ENCODE measurements at places on chromosomes 4 and X.

- DNase-seq, result peak; percentile 58
- no peaks in the 10 kb centered on the region for H3K4me1 ChIP-seq
- H3K27ac ChIP-seq, result peak overlapping the region; percentile 95
- H3K36me3 ChIP-seq, result peaks cover 3% of the 10 kb centered on the region
Observed at GRCh38 chrX:47145395-47146120, 537 bp downstream of the RBM10 start.

DNA sequence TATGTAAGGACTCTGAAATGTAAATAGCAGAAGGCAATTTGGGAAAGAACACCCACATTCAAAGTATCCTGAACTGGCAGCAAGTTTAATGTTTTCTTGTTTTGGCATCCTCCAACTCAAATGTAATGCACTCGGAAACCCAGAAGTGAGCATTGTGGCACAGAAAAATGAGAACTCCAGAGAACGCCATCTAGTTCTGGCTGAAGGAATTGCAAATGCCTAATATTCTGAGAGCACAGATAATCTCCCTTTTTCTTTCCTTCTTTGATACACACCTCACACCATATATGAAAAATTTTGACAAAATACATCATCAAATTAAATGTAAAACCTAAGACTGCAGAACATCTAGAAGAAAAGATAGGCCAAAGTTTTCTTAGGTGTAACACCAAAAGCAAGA, 52.1 kb downstream of the PWWP3B start:
- H3K27me3 ChIP-seq, result no peaks in the 10 kb centered on the region
- no peaks in the 10 kb centered on the region for H3K36me3 ChIP-seq
- H3K4me3 ChIP-seq, result no peak overlapping the region
- no peak overlapping the region for H3K27ac ChIP-seq

DNA sequence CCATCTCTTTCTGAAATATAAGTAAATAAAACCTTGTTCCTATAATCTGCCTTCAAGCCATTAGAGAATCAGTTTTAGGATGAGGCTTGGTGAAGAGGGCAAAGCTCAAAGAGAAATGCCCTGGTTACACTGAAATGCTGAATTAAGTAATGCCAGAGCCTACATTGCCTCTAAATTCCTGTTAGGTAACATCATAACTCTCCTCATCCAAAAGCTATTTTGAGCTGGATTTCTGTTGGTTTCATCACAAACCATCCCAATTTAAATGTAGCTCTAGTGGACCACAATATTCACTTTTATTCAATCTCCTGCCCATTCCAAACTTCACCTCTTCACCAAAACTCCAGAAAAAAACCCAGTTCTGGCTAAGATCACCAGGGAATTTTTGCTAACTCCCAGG, 1319.7 kb upstream of the TENM3 start:
- no peaks in the 10 kb centered on the region for H3K36me3 ChIP-seq
- H3K27me3 ChIP-seq, result no peaks in the 10 kb centered on the region
- no peak for DNase-seq
- no peak overlapping the region for H3K4me3 ChIP-seq

DNA sequence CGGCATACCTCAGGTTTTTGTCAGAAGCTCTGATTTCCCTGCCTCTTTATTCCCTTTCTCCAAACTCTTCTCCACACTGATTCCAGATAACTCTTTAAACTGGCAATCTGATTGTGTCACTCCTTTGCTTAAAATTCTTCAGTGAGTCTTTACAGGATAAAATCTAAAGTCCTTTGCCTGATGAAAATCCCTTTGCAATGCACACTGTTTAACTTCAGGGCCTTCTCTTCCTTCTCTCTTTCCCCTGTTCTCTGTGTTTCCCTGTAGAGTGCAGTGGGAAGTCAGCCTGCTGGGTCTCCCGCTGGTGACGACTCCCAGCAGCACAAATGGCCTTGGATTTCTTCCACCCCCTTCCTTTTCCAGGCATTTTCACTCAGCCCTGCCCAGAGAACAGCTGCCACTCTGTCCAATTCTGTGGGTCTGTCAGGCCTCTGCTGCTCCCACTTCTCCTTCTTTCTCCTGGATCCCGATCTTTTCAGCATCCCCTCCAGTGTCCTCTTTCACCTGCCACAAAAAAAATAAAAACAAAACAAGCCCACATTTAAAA, 189.9 kb upstream of the NWD2 start:
- H3K27ac ChIP-seq, result no peak overlapping the region
- no peaks in the 10 kb centered on the region for H3K4me1 ChIP-seq
- H3K36me3 ChIP-seq, result no peaks in the 10 kb centered on the region
- peak; percentile 12 for DNase-seq

DNA sequence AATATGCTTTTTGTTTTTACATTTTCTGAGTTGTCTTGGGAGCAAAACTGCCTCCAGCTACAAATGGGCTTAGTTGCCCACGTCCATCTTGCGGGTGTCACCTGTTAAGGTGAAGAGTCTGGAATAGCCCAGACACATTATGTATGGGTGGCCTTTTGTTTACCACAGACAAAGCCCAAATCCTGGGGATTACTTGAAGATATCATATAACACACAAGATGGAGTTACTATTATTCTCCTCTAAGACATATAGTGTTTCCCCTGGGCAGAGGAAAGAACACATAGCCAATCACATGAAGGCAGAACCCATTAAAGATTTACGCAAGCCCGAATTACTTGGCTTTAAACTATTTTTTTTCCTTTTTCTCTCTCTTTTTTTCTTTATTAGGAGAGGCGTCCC, 625.6 kb upstream of the FAM241A start:
- H3K4me3 ChIP-seq, result no peak overlapping the region
- no peaks in the 10 kb centered on the region for H3K4me1 ChIP-seq
- H3K27ac ChIP-seq, result no peak overlapping the region
- H3K36me3 ChIP-seq, result no peaks in the 10 kb centered on the region
- DNase-seq, result no peak
- H3K27me3 ChIP-seq, result no peaks in the 10 kb centered on the region

DNA sequence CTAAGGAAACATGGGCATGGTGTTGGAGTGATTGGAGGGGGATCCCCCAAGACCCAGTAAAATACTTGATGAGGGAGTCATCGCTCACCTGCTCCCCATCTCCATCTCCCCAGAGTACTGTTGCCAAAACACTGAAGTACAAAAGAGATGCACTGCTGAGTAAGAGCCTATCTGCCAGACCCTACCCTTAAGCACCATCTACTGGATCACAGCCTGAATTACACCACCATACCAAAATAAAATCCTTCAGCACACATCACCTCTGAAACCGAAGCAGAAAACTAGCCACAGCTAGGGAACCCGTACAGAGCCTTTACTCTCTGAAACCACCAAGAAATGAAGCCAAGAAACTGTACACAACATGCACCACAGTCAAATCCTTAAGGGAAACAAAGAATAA, 466.3 kb upstream of the ACTRT1 start:
- H3K4me1 ChIP-seq, result no peaks in the 10 kb centered on the region
- no peaks in the 10 kb centered on the region for H3K27me3 ChIP-seq
- DNase-seq, result peak; percentile 4
- H3K4me3 ChIP-seq, result no peak overlapping the region
- no peak overlapping the region for H3K27ac ChIP-seq

DNA sequence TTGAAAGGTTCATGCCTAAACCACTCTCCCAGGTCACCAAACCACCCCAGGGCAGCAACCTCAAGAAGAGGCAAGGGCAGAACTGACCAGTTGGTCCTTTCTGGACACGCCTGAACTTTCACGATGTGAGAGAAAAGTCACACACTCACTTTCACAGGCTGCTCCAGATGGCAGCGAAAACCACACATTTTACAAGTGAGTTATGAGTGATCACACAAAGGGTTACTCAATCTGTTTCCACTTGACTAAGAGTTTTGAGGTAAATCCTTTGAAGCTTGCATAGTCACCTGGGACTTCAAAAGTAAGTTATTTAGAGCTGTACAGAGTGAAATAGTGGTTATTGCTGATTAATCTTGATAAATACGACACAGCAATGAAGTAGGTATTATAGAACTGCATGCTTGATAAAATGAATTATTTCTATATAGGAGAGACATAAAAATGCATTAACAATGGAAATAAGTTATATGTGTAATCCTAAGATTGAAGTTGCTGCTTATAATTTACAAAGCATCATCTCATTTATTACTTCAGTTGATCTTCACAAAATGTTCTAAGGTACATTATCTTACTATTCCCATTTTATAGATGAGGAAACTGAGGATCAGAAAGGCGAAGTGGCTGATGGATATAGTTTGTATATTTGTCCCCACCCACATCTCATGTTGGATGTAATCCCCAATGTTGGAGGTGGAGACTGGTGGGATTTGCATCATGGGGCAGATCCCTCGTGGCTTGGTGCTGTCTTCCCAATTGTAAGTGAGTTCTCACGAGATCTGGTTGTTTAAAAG, 103.0 kb upstream of the KLF3 start:
- H3K36me3 ChIP-seq, result no peaks in the 10 kb centered on the region
- no peak overlapping the region for H3K4me3 ChIP-seq
- H3K4me1 ChIP-seq, result no peaks in the 10 kb centered on the region
- H3K27me3 ChIP-seq, result no peaks in the 10 kb centered on the region
- peak; percentile 59 for DNase-seq

GRCh38 chr4:31613946-31614623, 893.9 kb downstream of the PCDH7 start:
- H3K4me3 ChIP-seq, result no peak overlapping the region
- no peaks in the 10 kb centered on the region for H3K36me3 ChIP-seq
- peak; percentile 32 for DNase-seq
- no peaks in the 10 kb centered on the region for H3K4me1 ChIP-seq
- no peaks in the 10 kb centered on the region for H3K27me3 ChIP-seq

DNA sequence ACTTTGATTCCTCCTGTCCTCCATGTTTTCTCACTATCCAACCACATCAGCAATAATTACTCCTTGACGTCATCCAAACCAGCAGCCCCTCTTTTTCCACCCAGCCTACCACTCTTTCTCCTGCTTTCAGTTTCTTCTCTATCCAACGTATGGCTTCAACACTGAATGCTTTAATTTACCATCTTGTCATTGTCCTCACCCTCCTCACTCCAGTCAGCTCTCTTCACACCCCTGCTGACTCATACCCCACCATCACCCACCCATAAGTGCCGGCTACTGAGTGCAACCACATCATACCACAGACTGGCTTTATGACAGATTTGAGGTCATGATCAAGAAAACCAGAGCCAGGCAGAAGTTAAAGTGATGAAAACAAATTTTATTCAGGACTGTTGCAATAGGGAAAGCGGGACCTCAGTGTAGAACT, 9.8 kb upstream of the ANXA5 start:
- DNase-seq, result no peak
- H3K4me3 ChIP-seq, result no peak overlapping the region
- H3K36me3 ChIP-seq, result no peaks in the 10 kb centered on the region
- peaks cover 3% of the 10 kb centered on the region for H3K4me1 ChIP-seq
- no peaks in the 10 kb centered on the region for H3K27me3 ChIP-seq

GRCh38 chr4:122285285-122285684, 93.5 kb upstream of the ADAD1 start:
- H3K36me3 ChIP-seq, result peaks cover 14% of the 10 kb centered on the region
- H3K27me3 ChIP-seq, result no peaks in the 10 kb centered on the region
- DNase-seq, result no peak
- H3K27ac ChIP-seq, result no peak overlapping the region
- H3K4me3 ChIP-seq, result no peak overlapping the region
- H3K4me1 ChIP-seq, result no peaks in the 10 kb centered on the region

DNA sequence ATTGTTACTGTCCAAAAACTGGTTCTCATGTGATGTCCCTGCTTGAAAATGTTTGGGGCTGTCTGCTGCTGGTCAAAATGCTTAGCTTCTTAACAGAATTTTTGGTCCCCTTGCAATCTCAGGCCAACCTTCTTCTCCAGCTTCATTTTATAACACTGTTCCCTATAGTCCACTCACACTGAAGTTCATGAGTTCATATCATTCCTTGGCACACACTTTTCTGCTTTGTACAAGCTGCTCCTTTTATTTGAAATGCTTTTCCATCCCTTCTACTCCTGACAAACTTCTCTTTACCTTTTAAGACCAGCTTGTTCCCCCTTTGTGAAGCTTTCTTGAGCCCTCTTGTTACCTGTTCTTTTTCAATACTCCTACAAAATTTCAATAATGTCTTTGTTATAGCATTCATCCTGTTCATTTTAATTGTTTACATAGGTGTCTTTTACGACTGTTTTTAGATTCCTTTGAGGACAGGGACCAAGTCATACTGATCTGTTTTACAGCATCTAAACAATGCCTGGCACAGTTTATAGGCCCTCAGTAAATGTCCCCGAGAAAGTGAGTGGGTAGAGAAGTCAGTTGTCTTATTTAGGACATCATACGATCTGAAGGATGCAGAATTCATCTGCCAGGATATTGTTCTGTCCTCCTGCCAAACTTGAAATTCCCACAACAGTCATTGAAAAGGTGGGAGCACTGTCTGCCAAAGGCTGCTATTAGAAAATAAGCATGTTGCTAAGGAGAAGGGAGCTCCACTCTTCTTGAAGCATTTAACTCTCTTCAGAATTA, 134.4 kb upstream of the BMPR1B start:
- peaks cover 11% of the 10 kb centered on the region for H3K36me3 ChIP-seq
- no peak for DNase-seq
- H3K27ac ChIP-seq, result no peak overlapping the region

DNA sequence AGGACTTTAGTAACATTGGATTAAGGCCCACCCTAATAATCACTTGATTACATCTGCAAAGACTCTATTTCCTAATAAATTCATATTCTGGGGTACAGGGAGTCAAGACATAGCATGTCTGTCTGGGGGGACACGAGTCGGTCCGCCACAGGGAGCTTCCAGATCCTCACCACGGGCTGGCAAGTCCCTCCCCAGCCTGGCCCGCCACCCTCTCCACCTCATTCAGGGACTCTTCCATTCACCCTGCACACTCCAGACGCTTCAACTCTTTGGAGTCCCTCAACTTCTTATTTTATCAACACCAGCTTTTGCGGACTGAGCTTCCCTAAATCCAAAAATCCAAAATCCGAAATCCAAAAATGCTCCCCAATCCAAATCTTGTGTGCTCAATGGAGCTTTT, 71.2 kb downstream of the DCTD start:
- no peak overlapping the region for H3K4me3 ChIP-seq
- no peaks in the 10 kb centered on the region for H3K27me3 ChIP-seq
- no peaks in the 10 kb centered on the region for H3K4me1 ChIP-seq

DNA sequence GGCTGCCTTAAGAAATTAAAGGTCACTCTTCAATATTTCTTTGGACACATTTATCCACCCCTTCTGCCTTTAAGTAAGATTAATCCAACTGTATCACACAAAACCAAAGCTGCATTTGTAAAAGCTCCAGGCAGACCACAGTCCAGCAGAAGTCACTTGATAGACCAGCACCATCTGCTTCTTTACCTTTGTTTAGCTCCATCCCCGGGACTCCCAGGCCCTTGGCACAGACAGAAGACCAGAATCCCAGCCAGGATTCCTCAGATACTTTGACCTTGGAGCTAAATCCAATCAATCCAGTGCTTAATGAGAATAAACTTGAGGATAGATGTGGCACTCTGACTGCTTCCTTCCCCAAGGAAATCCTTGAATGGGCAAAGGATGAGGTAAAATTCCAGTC, 333.1 kb upstream of the RASGEF1B start:
- no peak for DNase-seq
- H3K4me3 ChIP-seq, result no peak overlapping the region
- H3K4me1 ChIP-seq, result no peaks in the 10 kb centered on the region

GRCh38 chr4:154838155-154838554, 57.1 kb downstream of the RBM46 start:
- H3K4me3 ChIP-seq, result no peak overlapping the region
- no peaks in the 10 kb centered on the region for H3K27me3 ChIP-seq
- no peak overlapping the region for H3K27ac ChIP-seq
- H3K4me1 ChIP-seq, result no peaks in the 10 kb centered on the region
- no peaks in the 10 kb centered on the region for H3K36me3 ChIP-seq
- DNase-seq, result no peak

- no peak overlapping the region for H3K27ac ChIP-seq
- no peaks in the 10 kb centered on the region for H3K4me1 ChIP-seq
- DNase-seq, result no peak
- no peaks in the 10 kb centered on the region for H3K36me3 ChIP-seq
Observed at GRCh38 chr4:22237846-22238494, 277.9 kb downstream of the ADGRA3 start.

Data from kidney (tissue), 22 donors.